Kidney epithelial cell (primary cell): ENCODE measurements at places on chromosomes 3 and 15. TPM values are rescaled to one million over a fixed set of nuclear protein-coding genes. Genes with fewer than 3 reads are reported as not detected.
A peak's percentile ranks its signal among the peaks of the same experiment; 100 is the strongest.

Gene TOMM70
- 32.9 and 39.1 TPM in 2 replicates for total RNA-seq

Gene MORC1
- total RNA-seq: not detected in 2 replicates

Gene CCR2
- total RNA-seq: not detected in 2 replicates

Gene BOC
- total RNA-seq: 3.4 and 4.7 TPM in 2 replicates

Gene SST
- total RNA-seq: not detected in 2 replicates

- peak; percentile 84 for DNase-seq
These were observed 14.6 kb downstream of the XIRP1 start for GRCh38 chr3:39177708-39178332.

DNA sequence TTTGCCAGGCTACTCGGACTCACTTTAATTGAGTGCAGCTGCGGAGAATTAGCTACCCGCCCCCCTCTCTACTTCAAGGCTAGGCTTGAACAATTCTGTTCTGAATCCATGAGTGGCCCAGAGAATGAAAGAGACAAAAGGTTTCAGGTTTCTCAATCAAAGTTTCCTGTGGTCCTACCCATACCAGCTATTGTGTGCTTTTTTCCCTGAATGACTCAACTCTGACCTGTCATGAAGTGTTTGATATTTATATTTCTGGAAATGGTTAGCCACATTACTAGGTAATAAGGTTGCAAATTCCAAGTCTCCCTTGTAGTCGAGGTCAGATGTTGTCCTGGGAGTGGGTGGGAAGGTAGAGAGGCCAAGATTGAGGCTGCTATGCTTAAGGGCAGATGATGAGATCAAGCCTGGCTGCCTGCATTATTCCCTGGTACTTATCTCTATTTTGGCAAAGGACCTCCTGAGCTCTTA, 392.7 kb upstream of the TBL1XR1 start:
- DNase-seq: peak; percentile 99

GRCh38 chr3:102193255-102193654, 241.6 kb upstream of the ZPLD1 start:
- no peak for DNase-seq

- no peak for DNase-seq
These were observed 23.6 kb upstream of the TRIM59 start for GRCh38 chr3:160473221-160473620.

DNA sequence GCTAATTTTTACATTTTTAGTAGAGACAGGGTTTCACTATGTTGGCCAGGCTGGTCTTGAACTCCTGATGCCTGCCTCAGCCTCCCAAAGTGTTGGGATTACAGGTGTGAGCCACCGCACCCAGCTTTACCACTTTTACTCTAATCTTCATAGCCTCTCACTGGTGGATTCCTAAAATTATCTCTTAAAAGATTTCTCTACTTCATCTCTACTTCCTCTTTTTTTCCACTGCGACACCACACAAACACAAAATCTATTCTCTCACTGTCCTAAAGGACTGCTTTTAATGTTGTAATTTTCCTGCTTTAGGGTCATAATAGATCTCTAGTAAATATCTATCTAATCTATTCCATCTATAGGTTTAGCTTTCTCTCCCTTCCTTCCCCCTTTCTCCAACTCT, 34.0 kb upstream of the TBL1XR1 start:
- no peak for DNase-seq

GRCh38 chr3:99159220-99159762, 257.8 kb upstream of the DCBLD2 start:
- DNase-seq: no peak

DNA sequence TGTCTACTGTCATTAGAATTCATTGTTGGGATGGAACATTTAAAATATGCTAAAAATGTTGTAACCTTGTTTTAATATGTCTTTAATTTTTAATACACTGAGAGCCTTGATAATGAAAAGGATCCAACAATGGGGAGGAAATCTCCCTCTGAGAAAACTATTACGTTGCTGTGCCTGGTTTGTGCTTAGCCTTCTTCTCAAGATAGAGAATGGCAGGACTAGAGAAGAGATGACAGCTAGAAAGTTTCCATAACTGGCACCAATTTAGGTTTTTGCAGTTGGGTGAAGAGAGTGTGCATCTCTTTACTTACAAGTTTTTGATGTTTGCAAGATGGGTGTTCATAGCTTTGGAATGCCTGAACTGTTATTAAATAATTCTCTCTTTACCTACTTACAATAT, 42.6 kb upstream of the NANOGP8 start:
- no peak for DNase-seq

DNA sequence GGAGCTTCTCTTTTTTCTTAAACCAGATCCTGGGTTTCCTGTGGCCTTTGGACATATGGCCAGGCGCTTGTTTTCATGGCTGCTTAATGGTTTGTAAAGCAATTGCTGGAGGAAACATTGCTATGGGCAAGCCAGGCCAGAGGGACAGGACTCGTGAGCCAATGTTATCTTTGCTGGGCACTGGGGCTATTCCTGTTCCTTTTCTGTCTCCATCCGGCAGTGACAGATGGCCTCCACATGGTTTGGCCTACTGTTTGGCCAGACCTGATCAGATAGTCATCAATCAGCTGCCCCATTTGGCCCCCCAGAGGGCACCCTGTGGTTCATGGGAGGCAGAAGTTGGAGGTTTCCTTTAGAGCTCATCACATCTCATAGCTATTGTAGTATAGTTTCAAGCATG, 326.1 kb upstream of the ROPN1 start:
- DNase-seq: no peak

DNA sequence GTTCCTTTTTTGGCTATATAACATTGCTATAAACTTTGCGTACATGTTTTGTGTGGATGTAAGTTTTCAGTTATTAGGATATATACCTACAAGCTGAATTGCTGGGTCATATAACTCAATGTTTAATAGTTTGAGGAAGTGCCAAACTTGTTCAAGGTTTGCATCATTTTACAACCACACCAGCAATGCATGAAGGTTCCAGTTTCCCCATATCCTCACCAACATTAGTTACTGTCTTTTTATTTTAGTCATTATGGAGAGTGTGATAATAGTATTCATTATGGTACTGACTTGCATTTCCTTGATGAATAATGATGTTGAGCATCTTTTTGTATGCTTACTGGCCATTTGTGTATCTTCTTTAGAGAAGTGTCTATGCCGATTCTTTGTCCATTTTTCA, 112.3 kb downstream of the NR1I2 start:
- no peak for DNase-seq

DNA sequence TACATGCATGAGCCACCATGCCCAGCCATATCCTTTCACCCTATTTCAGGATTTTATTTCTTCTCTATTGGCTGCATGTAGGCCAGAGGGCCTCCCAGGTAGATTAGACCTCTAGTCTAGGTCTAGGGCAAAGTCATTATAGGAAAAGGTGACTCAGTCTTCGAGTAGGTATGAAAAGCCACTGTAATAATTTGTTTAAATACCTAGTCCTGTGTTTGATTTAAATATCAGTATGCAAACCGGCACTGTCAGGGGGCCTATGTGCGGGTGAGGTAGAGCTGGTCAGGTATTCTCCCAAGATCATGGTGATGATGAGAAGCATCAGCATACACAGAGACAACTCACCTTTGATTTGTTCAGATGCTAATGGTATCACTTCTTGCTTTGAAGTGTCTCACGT, 101.4 kb upstream of the UMPS start:
- DNase-seq: no peak

GRCh38 chr3:178483704-178484103, 52.5 kb upstream of the KCNMB2 start:
- DNase-seq: peak; percentile 1

- no peak for DNase-seq
These were observed 394.6 kb upstream of the RORA start for GRCh38 chr15:61623746-61624145.

- no peak for DNase-seq
These were observed 644 bp upstream of the NGLY1 start for GRCh38 chr3:25783661-25784512.
